ENCODE measurements at places on chromosomes 2 and 18. TPM values are rescaled to one million over a fixed set of nuclear protein-coding genes. Genes with fewer than 3 reads are reported as not detected.

- no peak for DNase-seq
- H3K27me3 ChIP-seq = no peaks in the 10 kb centered on the region
- no peak overlapping the region for H3K4me3 ChIP-seq
These were observed 202.7 kb downstream of the ACKR3 start for GRCh38 chr2:236772220-236772837.

GRCh38 chr2:217415316-217415715 is 555.5 kb upstream of the TNP1 start:
- DNase-seq = no peak
- no peak overlapping the region for H3K27ac ChIP-seq
- H3K27me3 ChIP-seq = no peaks in the 10 kb centered on the region
- peaks cover 6% of the 10 kb centered on the region for H3K4me1 ChIP-seq
- H3K4me3 ChIP-seq = no peak overlapping the region
- H3K36me3 ChIP-seq = no peaks in the 10 kb centered on the region

- H3K27me3 ChIP-seq = no peaks in the 10 kb centered on the region
- no peaks in the 10 kb centered on the region for H3K4me1 ChIP-seq
- H3K36me3 ChIP-seq = no peaks in the 10 kb centered on the region
- DNase-seq = no peak
These were observed 12.3 kb upstream of the MEP1B start for GRCh38 chr18:32177530-32177929.

DNA sequence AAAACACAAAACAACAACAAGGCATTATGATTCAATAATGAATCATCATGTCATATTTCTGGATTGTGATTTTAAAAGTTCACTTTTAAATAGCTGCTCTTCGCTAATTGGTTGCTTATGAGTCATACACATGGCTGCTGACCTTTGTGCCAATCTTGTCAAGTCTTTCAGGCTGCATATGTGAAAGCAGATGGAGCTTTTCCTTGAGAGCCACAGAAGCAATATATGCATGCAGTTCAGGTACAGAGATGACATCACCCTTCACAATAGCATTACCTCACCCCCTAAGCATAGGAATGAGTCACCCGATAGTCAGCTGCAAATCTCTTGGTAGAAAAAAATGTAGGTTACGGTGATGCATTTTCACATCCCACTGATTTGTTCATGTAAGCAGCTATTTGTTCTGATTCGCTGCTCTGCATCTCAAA is 27.2 kb downstream of the EIF2AK3 start:
- H3K4me3 ChIP-seq = no peak overlapping the region
- H3K27me3 ChIP-seq = no peaks in the 10 kb centered on the region

GRCh38 chr2:154697418-154698252 is 860 bp upstream of the KCNJ3 start:
- peaks cover 4% of the 10 kb centered on the region for H3K4me1 ChIP-seq
- peak overlapping the region; percentile 89 for H3K27ac ChIP-seq
- peak overlapping the region; percentile 11 for H3K4me3 ChIP-seq
- no peaks in the 10 kb centered on the region for H3K36me3 ChIP-seq
- no peaks in the 10 kb centered on the region for H3K27me3 ChIP-seq
- DNase-seq = peak; percentile 73

GRCh38 chr2:84741182-84741822 is 139.6 kb downstream of the TRABD2A start:
- H3K27ac ChIP-seq = no peak overlapping the region
- H3K4me1 ChIP-seq = no peaks in the 10 kb centered on the region
- no peaks in the 10 kb centered on the region for H3K36me3 ChIP-seq
- peak; percentile 17 for DNase-seq
- no peaks in the 10 kb centered on the region for H3K27me3 ChIP-seq

RGPD3 gene
- 0.28 TPM for polyA plus RNA-seq

SIX2 gene
- 0.12 TPM for polyA plus RNA-seq

DYNAP gene
- 0.18 TPM for polyA plus RNA-seq
